Stimulated activated CD4-positive, alpha-beta T cell treated with anti-CD3 and anti-CD28 coated beads, Interleukin-1b, Interleukin-23, amount 100 ng/mL, for 1 hour (primary cell): ENCODE measurements at places on chromosomes 6 and 20.
A peak's percentile ranks its signal among the peaks of the same experiment; 100 is the strongest.

- DNase-seq: no peak
Observed at GRCh38 chr6:17446713-17447112, 53.3 kb downstream of the CAP2 start.

GRCh38 chr6:156600678-156601077 is 176.5 kb upstream of the ARID1B start:
- DNase-seq: no peak

DNA sequence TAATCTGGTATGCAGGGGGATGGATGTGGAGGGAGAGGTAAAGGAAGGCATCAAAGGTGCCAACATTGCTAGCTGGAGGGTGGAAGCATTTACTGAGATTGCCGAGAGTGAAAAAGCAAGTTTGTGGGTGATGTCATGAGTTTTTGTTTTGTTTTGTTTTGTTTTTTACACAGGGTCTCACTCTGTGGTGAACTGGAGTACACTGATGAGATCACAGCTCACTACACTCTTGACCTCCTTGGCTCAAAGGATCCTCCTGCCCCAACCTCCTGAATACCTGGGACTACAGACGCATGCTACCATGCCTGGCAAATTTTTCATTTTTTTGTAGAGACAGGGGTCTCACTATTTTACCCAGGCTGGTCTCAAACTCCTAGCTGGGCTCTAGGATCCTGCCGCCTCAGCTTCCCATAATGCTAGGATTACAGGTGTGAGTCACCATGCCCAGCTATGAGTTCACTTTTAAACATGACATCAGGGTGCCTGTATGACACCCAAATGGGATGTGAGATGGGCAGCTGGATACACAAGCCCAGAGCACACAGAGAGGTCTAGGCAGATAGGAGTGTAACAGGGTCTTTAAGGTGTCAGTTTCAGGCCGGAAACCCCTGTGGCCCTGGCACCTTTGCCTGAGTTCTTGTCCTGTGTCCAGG is 35.1 kb upstream of the HMGA1 start:
- DNase-seq: no peak

DNA sequence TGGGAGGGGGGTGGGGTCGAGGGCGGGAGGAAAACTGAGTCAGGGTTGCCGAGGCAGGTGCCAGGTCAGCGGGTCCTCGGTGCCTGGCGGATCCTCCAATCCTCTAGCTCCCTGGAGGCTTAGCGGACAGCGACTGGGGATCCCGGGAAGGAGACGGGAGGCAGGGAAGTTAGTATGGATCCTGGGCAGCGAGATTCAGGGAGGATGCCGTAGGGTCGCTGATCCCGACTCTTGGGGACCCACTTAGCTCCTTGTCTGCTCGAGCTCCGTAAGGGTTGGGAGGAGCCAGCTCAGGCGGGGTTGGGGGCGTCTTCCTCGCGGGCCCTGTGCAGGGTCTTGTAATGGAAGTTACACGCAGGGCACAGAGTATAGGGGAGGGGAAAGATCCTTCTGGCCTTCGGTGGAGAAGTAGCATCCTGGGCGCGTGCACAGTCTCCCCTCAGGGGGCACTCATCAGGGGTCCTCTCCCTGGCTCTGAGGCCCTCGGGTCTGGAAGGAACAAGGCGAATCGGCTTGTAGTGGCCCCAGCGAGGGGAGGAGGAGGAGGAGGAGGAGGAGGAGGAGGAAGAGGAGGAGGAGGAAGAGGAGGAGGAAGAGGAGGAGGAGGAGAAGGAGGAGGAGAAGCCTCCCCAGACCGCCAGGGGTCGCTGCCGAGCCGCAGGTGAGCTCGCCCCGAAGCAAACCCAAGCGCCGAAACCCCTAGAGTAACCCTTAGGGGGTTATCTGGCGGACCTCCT is 6.4 kb upstream of the SLC12A5 start:
- peak; percentile 73 for DNase-seq

DNA sequence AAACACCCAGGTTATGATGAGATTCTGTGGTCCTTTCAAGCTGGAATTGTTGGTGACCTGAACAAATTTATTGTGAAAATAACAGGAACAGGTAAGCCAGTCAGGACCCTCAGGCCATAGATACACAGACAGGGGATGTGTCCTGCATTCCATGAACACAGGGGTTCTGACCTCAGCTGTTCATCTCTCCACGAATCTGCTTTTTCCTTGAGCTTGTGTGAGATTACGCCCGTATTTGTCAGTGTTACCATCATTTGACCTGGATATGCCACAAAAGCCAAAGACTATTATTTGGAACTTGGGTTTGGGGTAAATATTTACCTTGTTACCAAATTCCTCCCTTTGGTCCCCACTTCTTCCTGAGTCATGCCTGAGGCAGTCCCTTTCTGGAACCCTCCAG is 288.9 kb downstream of the PREX1 start:
- DNase-seq: no peak

DNA sequence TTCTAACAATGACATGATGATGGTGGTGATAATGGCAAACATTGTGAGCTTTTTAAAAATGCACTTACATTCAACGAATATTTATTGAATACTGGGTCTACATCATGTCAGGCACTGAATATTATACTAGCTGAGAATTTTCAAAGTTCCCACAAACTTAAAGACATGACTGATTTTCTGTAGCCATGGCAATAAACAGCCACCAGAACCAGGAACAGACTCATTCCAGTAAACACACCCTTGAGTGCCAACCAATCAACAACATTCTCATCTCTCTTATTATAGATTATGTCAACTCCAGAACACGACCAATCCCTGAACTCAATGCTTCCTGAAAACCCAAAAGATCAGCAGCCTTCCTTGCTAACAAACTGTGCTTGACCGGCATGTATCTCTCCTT is 212.4 kb upstream of the RUNX2 start:
- DNase-seq: no peak

DNA sequence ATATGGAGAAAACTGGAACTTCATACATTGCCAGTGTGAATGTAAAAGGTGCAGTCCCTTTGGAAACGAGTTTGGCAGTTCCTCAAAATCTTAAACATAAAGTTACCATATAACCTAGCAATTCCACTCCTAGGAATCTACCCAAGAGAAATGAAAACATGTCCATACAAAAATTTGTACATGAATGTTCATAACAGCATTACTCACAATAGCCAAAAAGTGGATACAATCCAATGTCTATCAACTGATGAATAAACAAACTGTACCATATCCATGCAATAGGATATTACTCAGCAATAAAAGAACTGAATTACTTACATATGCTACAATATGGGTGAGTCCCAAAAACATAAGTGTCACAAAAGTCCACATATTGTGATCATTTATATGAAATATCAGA is 48.7 kb upstream of the ERVFRD-1 start:
- DNase-seq: no peak

DNA sequence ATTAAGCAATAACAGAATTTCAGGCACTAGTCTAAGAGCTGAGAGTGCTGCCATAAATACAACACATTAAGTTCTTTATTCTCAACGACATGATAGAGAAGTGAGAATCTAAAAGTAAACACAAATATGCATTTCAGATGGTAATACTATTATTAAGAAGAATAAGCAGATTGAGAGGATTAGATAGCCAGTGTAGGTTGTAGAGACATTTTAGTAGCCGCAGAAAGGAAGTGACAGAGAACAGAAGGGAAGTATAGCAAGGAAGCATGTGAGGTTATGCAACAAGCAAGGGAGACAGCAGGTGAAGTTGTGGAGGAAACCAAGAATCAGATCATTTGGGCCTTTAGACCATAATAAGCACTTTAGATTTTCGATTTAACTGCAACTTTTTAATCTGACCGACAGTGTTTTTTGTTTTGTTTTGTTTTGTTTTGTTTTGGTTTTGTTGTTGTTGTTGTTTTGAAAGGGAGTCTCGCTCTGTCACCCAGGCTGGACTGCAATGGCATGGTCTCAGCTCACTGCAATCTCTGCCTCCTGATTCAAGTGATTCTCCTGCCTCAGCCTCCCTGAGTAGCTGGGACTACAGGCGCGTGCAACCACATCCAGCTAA is 737.0 kb upstream of the ADGRB3 start:
- no peak for DNase-seq

GRCh38 chr20:5590899-5591298 is 159.3 kb upstream of the SHLD1 start:
- no peak for DNase-seq

- no peak for DNase-seq
Observed at GRCh38 chr20:64096535-64096934, 10.8 kb downstream of the NPBWR2 start.

DNA sequence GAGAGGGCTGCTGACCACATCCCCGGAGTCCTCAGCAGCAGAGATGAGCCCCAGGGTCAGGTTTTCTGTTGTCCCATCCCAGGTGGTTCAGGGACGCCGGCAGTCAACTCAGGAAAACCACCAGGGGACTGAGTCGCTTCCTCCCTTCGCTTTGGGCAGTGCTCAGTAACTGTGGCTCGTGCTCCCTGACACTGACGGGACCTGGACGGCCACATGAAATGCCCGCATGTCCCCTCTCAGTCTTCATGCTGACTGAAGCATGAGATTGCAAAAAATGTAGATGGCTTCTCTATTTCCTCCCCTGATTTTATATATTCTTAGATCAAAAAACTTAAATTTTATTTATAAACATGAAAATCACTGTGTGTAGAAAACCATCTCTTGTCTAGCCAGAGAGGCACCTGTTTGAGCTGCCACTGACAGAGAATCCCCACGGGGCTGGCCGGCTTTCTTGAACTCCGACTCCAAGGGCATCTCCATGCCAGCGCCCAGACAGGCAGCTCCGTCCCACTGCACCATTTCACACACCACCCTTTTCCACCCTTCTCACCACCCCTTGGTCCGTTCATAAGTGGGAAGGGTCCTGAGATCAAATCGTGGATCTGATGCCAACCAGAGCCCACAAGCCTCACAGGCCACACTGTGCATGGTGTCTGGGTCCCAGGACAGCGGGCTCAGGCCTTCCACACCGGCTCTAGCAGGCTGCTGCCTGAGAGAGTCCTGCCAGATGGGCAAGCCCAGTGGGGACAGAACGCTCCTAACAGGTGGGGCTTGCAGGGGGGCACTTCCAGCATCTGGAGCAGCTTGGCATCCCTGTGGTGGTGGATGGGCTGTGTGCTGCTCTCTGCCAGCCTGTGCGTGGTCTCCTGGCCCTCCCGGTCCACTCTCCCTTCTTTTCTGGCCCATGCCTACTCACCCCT is 98.2 kb downstream of the SMOC2 start:
- DNase-seq: no peak

GRCh38 chr6:30260036-30260504 is 46.9 kb upstream of the TRIM26 start:
- no peak for DNase-seq

- DNase-seq: peak; percentile 84
Observed at GRCh38 chr6:2634139-2634964, 116.4 kb downstream of the MYLK4 start.

DNA sequence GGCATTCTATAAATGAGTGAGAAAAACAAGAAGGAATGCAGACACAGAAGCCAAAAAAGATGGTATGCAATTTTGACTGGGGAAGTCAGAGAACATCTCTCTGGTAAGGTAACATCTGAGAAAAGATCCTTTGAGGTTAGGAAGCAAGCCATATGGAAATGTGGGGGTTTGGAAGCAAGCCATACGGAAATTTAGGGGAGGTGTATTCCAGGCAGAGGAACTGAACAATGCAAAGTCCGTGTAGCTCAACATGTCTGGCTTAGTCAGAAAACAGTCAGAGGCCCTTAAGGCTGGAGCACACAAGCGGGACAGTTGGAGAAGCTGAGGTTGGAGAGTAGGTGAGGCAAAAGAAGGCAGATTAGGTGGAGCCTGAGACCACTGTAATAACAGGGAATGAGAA is 35.3 kb downstream of the RALGAPA2 start:
- no peak for DNase-seq

DNA sequence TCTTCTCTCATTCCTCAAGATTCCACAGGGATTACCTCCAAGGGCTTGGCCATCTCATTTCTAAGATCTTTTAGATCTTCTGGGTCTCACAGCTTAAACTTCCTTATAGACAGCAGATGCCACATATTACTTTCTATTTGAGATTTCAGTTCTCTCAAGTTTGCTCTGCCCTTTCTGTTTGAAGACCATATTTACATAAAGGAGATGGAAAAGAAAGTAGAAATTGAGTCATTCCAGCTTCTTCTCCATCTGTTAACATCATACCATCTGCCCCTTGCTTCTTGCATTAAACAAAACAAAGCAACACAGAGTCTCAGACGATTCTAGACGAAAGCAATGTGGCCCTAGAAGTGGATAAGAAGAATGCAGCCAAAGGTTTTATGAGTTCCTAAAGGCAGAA is 203.4 kb downstream of the TTLL2 start:
- no peak for DNase-seq

DNA sequence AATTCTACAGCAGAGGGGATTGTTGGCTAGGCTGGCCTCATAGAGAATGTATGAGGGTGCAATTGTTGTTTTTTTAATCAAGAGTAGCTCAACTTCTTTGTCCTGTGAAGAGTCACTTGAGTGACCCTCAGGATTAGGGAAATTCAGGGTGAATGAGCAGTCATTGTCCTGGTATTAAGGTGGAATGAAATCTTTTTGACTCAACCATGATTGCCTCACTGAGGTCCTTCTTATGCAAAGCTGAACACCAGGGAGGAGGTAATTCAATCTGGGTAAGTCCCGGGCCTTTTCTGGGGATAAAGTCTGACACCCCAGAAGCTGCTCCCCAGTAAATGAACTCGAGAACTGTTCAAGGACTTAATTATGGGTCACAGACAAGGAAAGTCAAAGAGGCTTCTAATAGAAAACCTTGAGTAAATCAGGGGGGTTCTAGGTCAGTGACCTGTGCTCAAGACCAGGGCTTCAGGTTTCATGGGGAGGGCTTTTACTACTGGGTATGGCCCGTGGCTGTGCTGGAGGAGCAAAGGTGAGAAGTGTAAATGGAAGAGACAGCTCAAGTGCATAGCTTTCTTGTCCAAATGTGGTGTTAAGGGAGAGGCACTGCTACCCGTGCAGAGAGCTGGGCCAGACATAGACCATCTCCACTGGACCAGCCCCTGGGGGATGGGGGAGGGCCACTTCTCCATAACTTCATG is 25.3 kb upstream of the ZBTB24 start:
- no peak for DNase-seq

GRCh38 chr20:63503524-63503923 is 4.6 kb upstream of the EEF1A2 start:
- no peak for DNase-seq

GRCh38 chr6:91132461-91132860 is 545.6 kb upstream of the MAP3K7 start:
- DNase-seq: no peak

GRCh38 chr20:18901980-18902737 is 88.6 kb downstream of the SCP2D1 start:
- no peak for DNase-seq

- DNase-seq: no peak
Observed at GRCh38 chr20:2312876-2313275, 17.1 kb downstream of the TGM3 start.
